Activated CD4-positive, alpha-beta T cell treated with anti-CD3 and anti-CD28 coated beads for 36 hours (primary cell): ENCODE measurements at places on chromosomes 6 and 20. TPM values are rescaled to one million over a fixed set of nuclear protein-coding genes. Genes with fewer than 3 reads are reported as not detected.

GRCh38 chr6:20718705-20719653 is 184.7 kb downstream of the CDKAL1 start:
- no peak for DNase-seq

ZC2HC1B gene
- not detected for total RNA-seq

DNA sequence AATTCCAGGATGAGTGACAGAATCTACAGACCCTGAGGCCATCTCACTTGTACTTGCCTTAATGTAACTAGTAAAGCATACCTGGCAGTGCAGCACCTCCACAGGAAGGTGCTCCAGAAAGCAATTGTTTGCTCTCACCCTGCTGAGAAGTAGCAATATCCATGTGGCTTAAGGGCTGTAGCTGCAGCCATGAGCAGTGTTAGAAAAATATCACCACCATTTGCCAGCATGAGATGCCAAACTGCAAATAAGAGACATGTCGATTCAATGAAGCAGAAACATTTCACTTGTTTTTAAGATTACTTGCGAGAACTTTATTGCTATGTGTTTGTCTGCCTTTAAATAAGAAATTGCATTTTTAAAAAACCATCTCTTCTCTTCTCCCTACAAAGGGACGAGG is 151.5 kb downstream of the PRL start:
- no peak for DNase-seq

DNA sequence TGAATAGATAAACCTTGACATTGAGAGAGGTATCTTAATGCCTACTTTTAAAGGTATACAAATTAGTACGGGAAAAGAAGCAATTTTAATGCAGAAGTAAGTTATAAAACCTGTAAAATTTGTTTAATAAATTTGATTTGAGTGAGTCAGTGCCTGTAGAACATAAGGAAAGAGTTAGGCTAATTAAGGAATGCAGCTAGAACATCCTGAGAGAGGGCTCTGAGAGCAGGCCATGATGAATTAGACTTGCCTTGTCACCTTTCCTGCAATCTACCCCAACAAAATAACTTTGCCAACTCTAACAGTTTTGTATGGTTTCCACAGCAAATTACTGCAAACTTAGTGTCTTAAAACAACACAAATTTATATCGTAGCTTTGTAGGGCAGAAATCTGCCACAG is 700.8 kb downstream of the RFPL4B start:
- DNase-seq, result no peak

CD109 gene
- 15.8 TPM for total RNA-seq

DNA sequence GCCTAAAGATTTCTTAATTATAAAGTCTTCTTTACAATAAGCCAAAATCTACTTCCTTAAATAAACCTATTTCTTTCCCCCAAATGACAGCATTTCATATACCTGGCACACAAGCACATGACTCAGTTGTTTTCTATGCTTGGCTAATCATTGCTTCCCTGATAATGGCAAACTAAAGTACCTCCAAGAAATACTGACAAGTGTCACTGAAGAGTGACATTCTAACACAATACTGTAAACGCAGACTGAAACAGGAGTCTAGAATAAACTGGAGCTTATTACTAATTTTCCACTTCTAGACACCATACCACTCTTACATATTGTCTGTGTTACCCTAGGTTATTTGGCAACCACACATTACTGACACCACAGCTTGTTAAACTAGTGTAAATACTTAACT is 14.3 kb downstream of the SYNCRIP start:
- DNase-seq, result no peak

- no peak for DNase-seq
Measured at GRCh38 chr6:163720005-163720404, 305.5 kb downstream of the QKI start.

GRCh38 chr6:79713701-79714322 is 82.7 kb downstream of the SH3BGRL2 start:
- peak; percentile 70 for DNase-seq

- DNase-seq, result peak; percentile 16
Measured at GRCh38 chr20:64224351-64225170, 31.0 kb upstream of the PCMTD2 start.

DNA sequence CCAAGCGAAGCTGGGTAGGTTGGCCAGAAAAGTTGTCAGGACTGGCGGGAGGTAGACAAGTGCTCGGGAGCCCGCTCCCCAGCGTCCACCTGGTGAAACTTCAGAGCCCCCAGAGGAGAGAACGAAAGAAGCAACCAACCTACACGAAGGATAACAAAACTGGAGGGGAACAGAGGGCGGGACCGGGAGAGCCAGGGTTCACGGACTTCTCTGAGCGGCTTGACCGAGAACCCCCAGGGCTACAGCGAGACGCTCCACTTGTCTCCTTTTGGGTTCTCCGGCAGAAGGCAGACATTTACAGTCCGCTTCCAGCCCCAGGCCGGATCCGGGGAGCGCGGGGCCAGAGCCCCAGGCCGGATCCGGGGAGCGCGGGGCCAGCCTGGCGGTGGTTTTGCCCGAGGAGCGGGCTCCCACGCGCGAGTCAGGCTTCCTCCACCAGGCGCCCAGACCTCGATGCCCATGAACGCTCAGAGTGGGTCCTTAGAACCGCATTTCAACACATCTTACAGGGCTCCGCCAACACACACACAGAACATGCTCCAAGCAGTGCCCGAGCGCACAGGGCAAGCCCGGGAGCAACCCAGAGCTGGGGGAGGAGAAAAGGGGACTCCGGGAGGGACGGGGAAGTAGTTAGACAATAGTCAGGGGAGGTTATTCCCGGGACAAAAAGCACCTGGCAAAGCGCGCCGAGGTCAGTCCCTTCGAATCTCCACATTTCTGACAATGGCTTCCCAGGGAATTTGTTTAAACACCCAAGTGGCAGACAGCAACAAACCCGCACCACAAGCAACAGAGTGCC is 1.1 kb downstream of the PTPRK start:
- DNase-seq, result peak; percentile 48

GRCh38 chr6:154872542-154873114 is 122.5 kb upstream of the TIAM2 start:
- DNase-seq, result no peak

DNA sequence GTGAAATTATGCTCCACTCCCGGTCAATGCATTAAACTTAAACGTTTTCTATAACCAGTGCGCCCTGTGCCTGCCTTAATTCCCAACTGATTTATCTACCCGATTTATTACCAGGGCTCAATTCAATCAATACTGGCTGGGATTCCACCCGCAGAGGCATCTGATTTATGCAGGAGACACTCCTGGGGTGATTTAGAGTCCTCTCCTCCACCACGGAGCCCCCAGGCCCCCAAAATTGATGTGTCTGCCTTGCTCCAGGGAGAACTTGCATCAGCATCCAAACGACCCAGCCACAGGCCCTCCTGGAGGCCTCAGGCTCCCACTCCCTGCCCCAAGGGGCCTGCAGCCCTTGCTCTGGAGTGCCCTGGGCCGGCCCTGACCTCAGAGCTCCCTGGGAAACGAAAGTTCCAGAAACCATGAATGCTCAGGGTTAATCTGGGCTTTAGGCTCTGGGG is 29.5 kb downstream of the ANKRD60 start:
- no peak for DNase-seq

- no peak for DNase-seq
Measured at GRCh38 chr6:14444295-14444972, 326.9 kb downstream of the CD83 start.

DNA sequence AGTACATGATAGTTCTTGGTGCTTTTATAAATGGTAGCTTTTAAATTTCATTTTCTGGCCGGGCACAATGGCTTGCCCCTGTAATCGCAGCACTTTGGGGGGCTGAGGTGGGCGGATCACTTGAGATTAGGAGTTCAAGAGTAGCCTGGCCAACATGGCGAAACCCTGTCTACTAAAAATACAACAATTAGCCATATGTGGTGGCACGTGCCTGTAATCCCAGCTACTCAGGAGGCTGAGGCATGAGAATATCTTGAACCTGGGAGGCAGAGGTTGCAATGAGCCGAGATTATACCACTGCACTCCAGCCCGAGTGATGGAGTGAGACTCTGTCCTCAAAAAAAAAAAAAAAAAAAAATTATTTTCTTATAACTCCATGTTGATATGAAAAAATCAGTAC is 36.0 kb downstream of the LRRN4 start:
- no peak for DNase-seq

DNA sequence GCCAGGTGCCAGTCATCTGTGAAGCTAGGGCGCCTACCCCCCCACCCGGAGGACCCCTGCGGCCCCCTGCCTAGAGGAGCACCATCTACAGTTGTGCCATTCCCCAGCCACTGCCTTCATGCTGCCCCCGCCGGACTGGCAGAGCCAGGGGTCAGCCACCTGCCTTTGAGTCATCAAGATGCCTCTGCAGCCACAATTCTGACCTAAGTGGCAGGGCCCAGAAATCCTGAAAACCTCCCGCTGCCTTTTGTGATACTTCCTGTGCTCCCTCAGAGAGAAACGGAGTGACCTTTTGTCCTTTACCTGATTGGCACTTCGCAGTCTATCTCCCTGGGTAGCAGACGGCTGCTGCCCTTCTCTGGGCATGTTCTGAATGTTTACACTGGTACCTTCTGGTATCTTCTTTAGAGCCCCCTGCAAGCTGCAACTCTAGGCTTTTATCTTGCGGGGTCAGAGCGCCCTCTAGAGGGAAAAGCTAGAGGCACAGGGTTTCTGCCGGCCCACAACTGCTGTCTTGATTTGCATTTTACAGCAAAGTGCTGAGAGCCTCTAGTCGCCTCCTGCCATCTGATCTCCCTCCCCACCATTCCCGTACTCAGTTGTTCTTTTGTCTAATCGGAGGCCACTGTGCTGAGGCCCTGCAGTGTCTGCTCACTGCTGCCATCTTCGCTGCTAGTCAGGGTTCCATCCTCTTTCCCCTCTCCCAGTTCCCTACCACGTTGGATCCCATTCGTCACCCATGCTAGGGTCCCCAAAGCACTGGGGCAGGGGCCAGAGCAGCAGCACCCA is 26.9 kb downstream of the SPATA2 start:
- DNase-seq, result peak; percentile 77

DNA sequence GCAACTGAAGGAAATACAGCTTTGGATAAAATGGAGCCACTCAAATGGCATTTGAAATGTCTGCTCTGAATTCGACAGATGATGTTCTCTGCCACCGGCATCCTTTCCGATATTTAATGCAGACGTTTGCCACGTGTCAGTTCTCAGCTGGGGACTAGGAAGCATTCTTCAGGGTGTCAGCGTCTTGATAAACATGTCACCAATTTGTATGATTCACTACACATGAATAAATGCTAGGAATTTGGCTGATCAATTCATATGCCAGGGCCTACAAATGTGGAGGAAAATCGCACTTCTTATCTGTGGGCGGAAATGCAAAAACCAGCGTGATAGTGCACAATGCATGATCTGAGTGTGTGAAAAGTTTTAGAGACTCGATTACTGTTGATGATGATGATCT is 169.5 kb downstream of the SLC24A3 start:
- no peak for DNase-seq

HS3ST5 gene
- total RNA-seq, result not detected

GRCh38 chr6:151723152-151723551 is 84.3 kb upstream of the ESR1 start:
- DNase-seq, result peak; percentile 76

DNA sequence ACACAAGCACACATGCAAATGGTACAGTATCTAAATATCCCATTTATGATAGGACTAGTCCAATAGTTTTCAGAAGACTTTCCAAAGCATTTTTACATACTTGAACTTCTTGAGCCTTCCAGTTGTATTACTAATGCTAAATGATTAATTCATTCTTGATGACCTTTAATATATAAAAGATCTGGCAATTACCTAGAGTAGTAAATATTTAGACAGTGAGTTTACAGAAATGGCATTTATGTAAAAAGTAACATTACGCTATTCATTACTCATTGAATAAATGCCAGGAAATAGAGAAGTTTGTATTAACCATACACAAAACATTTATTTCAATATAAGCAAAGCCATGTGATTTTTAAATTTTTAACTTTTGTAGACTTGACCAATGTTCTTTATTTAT is 158.8 kb downstream of the DST start:
- DNase-seq, result no peak

DNA sequence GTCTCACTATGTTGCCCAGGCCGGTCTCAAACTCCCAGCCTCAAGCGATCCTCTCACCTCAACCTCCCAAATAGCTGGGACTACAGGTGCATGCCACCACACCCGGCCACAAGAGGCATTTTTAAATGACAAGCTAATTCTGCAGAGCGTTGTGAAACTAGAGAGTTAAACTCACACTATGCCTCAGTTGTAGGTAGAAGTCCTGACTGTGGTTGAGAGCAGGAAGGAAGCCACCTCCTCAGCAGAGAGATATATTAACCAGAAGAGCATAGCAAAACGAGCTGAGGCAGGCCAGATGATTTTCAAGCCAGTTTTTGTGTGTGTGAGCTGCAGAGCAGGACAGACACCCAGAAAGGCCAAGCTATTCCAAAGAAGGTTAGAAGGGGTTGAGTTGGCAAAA is 150.3 kb downstream of the MBOAT1 start:
- no peak for DNase-seq

- peak; percentile 19 for DNase-seq
Measured at GRCh38 chr6:30171677-30172471, 8.5 kb downstream of the TRIM15 start.
